Parietal lobe (tissue), 2 donors: ENCODE measurements at places on chromosomes 2 and 18. TPM values are rescaled to one million over a fixed set of nuclear protein-coding genes. Genes with fewer than 3 reads are reported as not detected.

GTF2A1L gene
- total RNA-seq, result 1.6 TPM

SERPINB4 gene
- not detected for total RNA-seq

PPP1R1C gene
- total RNA-seq, result 0.94 TPM

FOXD4L1 gene
- 0.63 TPM for total RNA-seq

NT5DC4 gene
- total RNA-seq, result not detected

FAM237A gene
- total RNA-seq, result not detected

IL36A gene
- not detected for total RNA-seq

MAL gene
- not detected for total RNA-seq

UGT1A4 gene
- total RNA-seq, result not detected

ARHGEF33 gene
- total RNA-seq, result 6.9 TPM

RND3 gene
- total RNA-seq, result 152 TPM

COL6A3 gene
- total RNA-seq, result 2.8 TPM

GAREM2 gene
- 11.9 TPM for total RNA-seq

GTF3C2 gene
- 56.7 TPM for total RNA-seq

SOX11 gene
- total RNA-seq, result 417 TPM

COL3A1 gene
- 19.1 TPM for total RNA-seq

OTOS gene
- total RNA-seq, result not detected

XIRP2 gene
- 0.31 TPM for total RNA-seq

SRSF7 gene
- 122 TPM for total RNA-seq

TSPYL6 gene
- 0.31 TPM for total RNA-seq

NGEF gene
- total RNA-seq, result 33.5 TPM

TLX2 gene
- not detected for total RNA-seq

LINC00305 gene
- not detected for total RNA-seq

GREB1L gene
- 0.94 TPM for total RNA-seq

C1QL2 gene
- 1.6 TPM for total RNA-seq

EDAR gene
- total RNA-seq, result not detected

LIMS3 gene
- 2.5 TPM for total RNA-seq

DES gene
- total RNA-seq, result not detected

KCNIP3 gene
- total RNA-seq, result 15.3 TPM

ANKRD30BL gene
- total RNA-seq, result 47.0 TPM

ACADL gene
- 11.0 TPM for total RNA-seq

XDH gene
- under 0.01 TPM for total RNA-seq

GPR35 gene
- total RNA-seq, result 2.5 TPM

RTP5 gene
- total RNA-seq, result 3.1 TPM

CABLES1 gene
- total RNA-seq, result 4.7 TPM

AP1S3 gene
- total RNA-seq, result 8.5 TPM

BCL11A gene
- 313 TPM for total RNA-seq

SIX3 gene
- 0.31 TPM for total RNA-seq

C2orf80 gene
- total RNA-seq, result 21.0 TPM

NEU2 gene
- not detected for total RNA-seq

SLC4A5 gene
- 13.8 TPM for total RNA-seq

KHK gene
- total RNA-seq, result 6.9 TPM

SLC5A7 gene
- total RNA-seq, result 1.3 TPM

LRRC30 gene
- not detected for total RNA-seq

ALK gene
- total RNA-seq, result 2.5 TPM

ZNF804A gene
- 24.1 TPM for total RNA-seq

OR6B2 gene
- total RNA-seq, result not detected
